Cerebellar cortex (tissue), 1 donor: ENCODE measurements at places on chromosomes 4 and X.

DNA sequence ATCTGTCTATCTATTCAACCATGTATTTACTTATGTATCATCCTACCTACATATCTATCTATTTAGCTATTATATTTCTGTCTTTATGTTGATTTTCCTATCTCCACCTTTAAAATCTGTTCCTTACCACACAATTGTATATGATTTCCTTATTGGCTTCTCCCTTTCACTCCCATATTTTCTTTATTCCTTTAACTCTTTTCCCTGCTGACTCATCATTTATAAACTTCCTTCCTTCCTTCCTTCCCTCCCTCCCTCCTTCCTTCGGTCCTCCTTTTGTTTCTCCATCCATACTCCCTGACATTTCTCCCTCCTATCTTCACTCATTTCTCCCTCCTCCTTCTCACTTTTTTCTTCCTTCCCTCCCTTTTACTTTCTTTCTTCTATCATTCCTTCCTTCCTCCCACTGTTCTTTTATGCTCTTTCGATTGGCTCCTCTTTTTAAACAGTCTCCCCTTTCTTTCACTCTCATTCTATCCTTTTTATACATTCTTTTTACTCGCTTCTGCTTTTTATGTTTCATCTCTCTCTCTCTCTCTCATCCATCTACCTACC lies 100.3 kb downstream of the RBMX2 start:
- DNase-seq = no peak

DNA sequence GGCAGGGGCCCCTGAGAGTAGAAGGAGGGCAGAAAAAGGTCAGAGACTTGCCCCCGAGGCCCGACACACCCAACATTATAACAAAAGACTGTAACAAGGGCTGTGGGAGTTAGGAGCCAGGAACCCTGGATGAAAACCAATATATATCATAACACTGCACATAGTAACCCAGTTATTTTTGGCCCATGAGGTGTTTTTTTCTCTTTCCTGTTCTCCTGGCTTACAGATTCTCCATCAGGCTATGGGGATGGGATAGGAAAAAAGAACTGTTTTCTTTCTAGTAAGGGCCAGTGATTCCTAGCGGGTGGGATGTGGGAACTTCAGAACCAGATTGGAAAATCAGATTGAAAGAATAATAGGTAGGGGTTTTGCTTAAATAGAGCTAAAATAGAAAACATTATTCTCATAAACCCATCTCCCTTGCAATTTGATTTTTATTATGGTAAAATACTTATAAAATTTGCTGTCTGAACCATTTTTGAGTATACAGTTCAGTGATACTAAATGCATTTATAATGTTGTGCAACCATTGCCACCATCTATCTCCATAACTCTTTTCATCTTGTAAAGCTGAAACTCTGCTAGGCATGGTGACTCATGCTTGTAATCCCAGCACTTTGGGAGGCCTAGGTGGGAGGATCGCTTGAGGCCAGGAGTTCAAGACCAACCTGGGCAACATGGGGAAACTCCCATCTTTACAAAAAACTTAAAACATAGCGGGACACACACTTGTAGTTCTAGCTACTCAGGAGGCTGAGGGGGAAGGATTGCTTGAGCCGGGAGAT lies 33.5 kb downstream of the SNX25 start:
- DNase-seq = no peak

DNA sequence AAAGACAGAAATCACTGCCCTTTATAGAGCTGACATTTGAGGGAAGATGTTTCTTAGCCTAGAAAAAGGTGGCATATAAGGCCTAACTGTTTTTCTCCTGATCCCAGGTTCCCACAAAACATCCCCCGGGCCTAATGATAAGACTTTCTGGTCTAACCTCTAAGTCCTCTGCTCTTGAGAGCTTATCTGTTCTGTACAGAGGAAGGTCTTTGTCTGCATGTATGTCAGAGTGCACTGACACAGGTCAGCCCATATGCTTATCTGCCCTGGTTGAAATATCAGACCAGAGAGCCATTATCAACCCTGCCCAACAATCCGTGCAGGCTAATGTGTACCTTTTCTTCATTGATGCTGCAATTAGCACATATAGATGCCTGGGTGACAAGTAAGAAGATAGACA lies 76.2 kb downstream of the ARHGEF9 start:
- no peak for DNase-seq

DNA sequence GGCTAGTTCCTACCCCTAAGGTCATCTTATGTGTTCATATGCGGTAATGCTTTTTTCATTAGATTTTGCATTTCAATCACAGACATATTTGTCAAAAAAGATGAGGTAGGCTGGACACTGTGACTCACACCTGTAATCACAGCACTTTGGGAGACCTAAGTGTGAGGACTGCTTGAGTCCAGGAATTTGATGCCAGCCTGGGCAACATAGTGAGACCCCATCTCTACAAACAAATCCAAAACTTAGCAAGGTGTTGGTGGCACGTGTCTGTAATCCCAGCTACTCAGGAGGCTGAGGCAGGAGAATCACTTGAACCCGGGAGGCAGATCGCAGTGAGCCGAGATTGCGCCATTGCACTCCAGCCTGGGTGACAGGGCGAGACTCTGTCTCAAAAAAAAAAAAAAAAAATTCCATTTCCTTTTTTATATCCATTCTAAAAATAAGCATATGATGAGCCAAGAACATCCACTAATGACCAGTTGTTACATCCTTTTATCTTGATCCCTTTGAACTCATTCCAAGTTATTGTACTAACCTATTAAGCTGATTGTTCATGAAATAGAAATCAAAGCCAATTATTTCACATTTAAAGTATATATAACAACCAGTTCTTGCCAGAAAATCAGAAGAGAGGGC lies 23.4 kb downstream of the PGAM4 start:
- DNase-seq = no peak
